Nucleus accumbens (tissue), 56 donors: ENCODE measurements at places on chromosomes 5 and 9.

- DNase-seq = no peak
Observed at GRCh38 chr9:106795031-106795430, 67.9 kb upstream of the ZNF462 start.

GRCh38 chr5:2761921-2762488 lies 10.5 kb upstream of the IRX2 start:
- no peak for DNase-seq

- no peak for DNase-seq
Observed at GRCh38 chr5:177432143-177432838, 5.8 kb downstream of the GRK6 start.

GRCh38 chr5:174990909-174991308 lies 266.5 kb downstream of the MSX2 start:
- no peak for DNase-seq

DNA sequence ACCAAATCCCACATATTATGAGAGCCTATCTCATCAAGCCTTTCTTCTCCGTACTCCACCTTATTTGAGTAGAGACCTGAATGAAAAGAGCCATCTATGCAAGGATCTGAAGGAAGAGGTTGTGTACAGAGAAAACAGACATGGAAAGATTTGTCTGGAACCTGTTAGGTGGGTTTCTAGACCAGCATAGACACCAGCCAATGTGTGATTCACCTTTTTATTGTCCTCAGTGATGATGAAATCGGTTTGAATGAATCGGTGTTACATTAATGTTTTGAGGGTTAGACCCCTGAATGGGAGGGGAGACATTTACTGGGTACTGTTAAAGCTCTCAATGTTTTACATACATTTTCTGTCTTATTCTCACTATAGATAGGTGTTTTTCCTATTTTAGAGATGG lies 223.6 kb downstream of the NMUR2 start:
- DNase-seq = no peak

DNA sequence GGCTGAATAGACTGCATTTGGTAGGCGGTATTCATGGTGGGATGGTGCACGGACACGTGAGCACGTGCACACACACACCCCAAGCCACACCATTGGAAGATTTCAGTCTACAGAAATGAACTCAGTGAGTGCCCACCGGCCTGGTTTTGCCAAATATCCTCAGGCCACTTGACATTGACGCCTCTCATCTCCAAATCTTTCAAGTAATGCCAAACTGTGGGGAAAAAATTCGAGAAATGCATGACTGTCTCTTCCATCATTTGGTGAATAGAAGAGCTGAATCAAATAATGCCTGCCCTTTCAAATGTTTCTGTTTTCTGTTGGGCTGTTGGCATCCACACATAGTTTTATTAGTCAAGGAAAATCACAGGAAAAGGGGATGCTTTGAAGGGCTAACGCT lies 182.3 kb upstream of the EFNA5 start:
- DNase-seq = no peak

DNA sequence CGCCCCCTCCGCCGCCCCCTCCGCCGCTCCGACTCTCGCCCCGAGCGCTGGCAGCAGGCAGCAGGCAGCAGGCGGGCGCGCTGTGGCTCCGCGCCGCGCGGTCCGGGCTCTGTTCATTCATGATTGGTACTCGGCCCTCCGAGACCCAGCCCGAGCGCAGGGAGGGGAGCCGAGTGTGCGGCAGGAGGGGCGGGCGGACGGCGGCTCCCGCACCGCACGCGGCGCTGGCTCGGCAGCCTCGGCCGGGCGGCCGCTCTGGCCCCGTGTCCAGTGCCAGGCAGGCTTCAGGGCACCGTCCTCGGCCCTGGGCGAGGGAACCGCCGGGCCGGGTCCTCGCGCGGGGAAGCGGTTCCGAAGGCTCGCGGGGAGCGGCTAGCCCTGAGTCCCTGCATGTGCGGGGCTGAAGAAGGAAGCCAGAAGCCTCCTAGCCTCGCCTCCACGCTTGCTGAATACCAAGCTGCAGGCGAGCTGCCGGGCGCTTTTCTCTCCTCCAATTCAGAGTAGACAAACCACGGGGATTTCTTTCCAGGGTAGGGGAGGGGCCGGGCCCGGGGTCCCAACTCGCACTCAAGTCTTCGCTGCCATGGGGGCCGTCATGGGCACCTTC lies at the start of gene KCNIP1:
Gene KCNIP1 (plus strand): TSS at position 31 of the 607 bp plus-strand sequence.
- DNase-seq = peak; percentile 77

DNA sequence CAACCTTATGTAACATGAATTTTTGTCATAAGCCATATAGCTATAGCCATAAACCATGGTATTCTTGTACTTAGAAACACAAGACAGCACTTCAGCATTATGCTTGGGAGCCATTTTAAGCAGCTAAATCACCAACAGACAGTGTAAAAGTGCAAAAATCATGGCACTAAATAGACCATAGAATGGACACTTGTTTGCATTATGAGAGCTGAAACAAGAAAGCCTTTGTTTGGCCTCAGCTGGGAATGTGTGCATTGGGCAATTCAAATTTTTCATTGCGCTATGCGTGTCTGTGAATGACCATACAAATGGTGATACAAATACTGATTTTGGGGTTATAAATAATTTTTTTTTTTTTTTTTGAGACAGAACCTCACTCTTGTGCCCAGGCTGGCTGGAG lies 23.7 kb downstream of the KDM4C start:
- no peak for DNase-seq

DNA sequence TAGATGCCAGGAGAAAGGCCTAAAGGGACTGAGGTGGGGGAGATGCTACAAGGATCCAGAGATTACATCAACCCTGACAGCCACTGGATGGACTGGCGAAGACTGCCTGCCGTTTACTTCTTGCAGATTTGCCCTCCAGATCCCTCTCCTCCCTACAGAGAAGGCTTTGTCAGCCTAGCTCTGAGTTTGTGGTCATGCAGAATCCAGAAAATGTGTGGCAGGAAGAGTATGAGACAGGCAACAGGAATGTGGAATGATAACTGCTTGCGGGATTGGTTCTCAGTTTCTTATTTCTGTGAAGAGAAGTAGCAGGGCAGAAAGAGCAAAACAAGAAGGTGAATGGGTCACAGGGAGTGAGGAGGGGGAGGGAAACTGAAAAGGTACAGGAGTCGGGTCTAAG lies 129.6 kb downstream of the TLE1 start:
- DNase-seq = no peak

DNA sequence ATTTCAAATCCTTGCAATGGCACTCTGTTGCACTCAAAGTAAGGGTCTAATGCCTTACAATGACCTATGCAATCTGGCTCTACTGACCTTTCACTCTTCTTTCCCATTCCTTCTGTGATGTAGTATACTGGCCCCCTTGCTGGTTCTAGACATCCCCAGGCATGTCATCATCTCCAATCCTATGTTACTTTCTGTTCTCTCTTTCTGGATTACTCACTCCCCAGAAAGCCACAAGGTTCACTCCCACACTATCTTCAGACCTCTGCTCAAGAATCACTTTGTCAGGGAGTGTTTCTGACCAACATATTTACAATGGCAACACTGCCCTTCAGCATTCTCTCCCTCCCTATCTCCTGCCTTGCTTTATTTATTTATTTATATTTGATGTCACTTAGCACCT lies 802.2 kb upstream of the WWC1 start:
- no peak for DNase-seq

DNA sequence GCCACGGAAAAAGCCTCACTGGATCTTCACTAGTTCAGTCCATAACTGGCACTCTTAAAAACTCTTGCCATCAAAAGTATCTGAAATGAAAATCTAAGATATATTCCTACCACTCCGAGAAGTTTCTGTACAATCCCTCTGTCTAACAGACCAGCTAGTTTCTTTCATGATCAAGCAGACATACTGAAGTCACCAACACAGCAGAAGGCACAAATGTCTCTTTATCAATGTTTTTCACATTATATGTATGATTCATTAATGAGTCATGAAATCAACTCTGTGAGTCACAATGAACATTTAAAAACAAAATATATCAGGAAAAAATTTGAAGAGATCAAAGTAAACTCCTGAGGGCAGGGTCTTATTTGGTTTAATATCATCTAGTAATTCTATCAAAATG lies 50.8 kb downstream of the F2R start:
- DNase-seq = no peak

- no peak for DNase-seq
Observed at GRCh38 chr5:78627175-78627574, 21.4 kb downstream of the LHFPL2 start.

- DNase-seq = no peak
Observed at GRCh38 chr5:1004461-1005248, 3.9 kb upstream of the NKD2 start.

GRCh38 chr5:90802474-90803317 lies 244.1 kb downstream of the ADGRV1 start:
- DNase-seq = no peak
